ENCODE measurements at places on chromosomes 11 and 22.

- DNase-seq: no peak
Measured at GRCh38 chr11:89405629-89406028, 85.5 kb downstream of the NOX4 start.

- DNase-seq: no peak
Measured at GRCh38 chr22:30260682-30261081, 6.0 kb downstream of the OSM start.

DNA sequence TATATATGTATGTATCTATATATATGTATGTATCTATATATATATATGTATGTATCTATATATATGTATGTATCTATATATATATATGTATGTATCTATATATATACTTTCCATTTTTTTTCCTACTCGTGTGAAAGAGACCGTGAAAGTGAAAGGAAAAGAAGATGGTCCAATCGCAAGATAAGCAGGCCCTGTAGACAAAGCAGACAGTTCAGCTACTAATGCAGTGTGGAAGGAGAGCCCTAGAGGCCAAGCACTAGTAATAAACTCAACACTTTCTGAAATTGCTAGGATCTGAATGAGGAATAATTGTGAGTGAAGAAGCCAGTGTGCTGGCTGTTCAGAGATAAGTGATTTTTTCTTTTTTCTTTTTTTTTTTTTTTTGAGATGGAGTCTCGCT, 47.2 kb downstream of the MCHR1 start:
- no peak for DNase-seq

DNA sequence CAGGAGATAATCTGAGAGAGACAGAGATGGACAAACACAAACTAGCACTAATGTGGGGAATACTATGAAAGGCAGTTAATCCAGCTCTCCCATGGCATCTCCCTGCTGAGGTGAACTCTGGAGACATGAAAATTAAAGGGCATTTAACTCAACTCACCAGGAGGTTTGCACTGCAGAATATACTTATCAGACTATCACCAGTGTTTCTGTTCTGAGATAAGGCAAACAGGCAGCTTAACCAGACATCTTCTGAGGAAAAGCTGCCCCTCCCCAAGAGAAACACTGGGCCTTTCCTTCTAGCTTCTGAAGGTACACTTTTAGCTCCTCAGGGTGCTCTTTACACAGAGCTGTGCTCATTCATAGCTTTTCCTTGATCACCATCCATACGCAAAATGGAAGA, 85.5 kb downstream of the AMBRA1 start:
- no peak for DNase-seq

DNA sequence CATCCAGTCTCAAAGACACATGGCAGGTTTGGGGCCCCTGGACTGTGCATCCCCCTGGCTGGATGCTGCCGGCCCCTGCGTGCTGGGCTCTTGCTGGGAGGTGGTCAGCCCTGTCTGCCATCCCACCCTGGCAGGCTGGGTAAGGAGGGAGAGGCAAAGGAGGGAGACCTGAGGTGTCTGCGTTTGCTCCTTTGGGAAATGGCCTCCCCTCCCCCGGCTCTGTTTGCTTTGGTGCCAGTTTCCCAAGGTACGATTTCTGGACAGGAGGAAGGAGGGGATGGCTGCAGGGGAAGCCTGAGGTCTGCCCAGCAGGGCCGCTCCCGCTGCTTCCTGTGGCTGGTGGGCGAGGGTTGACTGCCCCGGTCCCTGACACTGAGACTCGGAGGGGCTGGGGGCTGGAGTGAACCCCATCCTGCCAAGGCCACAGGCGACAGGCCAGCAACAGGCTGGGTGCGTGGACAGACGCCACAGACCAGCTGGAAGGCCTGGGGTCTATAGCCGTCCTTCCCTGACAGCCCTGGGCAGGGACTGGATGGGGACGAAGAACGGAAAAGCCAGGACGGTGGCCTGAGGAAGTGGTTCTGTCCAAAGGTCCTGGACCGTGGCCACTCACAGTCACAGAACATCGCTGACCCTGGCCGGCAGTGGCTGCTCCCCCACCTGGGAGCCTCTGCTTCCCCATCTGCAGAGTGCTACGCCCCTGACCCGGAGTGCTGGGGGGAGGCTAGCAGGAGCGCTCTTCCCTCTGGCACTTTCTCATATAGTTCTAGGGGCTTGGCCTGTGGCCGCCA, 38.0 kb downstream of the OSBPL5 start:
- no peak for DNase-seq

- DNase-seq: no peak
Measured at GRCh38 chr22:39327995-39328754, 8.8 kb upstream of the RPL3 start.

GRCh38 chr22:38866399-38867123, 5.5 kb downstream of the CBX6 start:
- DNase-seq: no peak

GRCh38 chr11:26777372-26777808, 55.5 kb upstream of the SLC5A12 start:
- no peak for DNase-seq

GRCh38 chr11:77051511-77051910, 15.3 kb upstream of the CAPN5 start:
- no peak for DNase-seq

DNA sequence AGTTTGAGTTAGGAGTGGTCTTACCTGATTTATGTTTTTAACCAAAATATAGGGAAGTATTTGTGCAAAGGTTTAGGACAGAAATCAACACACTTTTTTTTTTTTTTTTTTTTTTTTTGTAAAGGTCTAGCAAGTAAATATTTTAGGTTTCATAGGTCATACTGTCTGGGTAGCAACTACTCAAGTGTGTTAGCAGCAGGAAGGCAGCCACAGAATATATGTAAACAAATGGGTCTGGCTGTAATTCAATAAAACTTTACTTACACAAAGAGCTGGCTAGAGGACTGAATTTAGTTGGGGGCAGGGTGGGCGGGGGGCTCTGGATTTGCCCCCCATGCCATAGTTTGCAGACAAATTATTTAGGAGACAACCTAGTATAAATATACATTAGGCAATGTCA, 510.4 kb downstream of the NELL1 start:
- DNase-seq: no peak

DNA sequence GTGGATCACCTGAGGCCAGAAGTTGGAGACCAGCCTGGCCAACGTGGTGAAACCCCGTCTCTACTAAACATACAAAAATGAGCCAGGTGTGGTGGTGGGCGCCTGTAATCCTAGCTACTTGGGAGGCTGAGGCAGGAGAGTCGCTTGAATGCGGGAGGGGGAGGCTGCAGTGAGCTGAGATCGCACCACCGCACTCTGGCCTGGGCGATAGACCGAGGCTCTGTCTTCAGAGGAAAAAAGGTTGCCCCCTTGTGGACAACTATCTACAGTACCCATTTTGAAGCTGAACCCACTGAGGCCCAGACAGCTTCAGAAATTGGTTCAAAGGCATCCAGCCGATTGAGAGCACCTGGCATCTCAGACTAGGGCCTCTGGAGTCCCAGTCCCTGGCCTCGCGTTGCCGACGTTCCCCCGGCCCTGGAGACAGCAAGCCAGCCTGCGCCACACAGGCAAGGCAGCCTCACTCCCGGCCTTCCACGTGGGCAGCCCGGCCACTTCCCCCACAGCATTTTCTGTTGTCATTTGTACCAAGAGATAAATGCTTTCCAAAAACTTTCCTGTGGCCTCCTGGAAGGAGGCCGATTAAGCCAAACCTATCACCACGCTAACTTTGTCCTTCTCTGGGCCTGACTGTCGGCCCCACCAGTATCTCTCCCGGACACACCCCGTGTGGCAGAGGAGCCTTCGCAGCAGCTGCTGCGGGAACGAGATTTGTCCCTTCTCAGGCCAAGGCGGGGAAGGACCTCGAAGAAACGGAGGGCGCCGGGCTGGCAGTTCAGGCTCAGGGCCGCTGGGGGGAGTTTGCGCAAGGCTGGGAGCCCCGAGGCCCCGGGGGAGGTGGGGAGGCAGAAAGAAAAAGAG, 82.8 kb downstream of the FLI1 start:
- no peak for DNase-seq

GRCh38 chr22:46583571-46583970, 36.6 kb upstream of the GRAMD4 start:
- no peak for DNase-seq

- no peak for DNase-seq
Measured at GRCh38 chr22:17192186-17192585, 27.0 kb downstream of the ADA2 start.

- no peak for DNase-seq
Measured at GRCh38 chr11:76296731-76297542, 84.0 kb downstream of the THAP12 start.

GRCh38 chr11:61297746-61298145, 2.6 kb upstream of the VWCE start:
- no peak for DNase-seq

GRCh38 chr11:35619116-35619854, 1.0 kb downstream of the FJX1 start:
- DNase-seq: no peak

- no peak for DNase-seq
Measured at GRCh38 chr22:34702279-34702678, 363.7 kb upstream of the ISX start.

DNA sequence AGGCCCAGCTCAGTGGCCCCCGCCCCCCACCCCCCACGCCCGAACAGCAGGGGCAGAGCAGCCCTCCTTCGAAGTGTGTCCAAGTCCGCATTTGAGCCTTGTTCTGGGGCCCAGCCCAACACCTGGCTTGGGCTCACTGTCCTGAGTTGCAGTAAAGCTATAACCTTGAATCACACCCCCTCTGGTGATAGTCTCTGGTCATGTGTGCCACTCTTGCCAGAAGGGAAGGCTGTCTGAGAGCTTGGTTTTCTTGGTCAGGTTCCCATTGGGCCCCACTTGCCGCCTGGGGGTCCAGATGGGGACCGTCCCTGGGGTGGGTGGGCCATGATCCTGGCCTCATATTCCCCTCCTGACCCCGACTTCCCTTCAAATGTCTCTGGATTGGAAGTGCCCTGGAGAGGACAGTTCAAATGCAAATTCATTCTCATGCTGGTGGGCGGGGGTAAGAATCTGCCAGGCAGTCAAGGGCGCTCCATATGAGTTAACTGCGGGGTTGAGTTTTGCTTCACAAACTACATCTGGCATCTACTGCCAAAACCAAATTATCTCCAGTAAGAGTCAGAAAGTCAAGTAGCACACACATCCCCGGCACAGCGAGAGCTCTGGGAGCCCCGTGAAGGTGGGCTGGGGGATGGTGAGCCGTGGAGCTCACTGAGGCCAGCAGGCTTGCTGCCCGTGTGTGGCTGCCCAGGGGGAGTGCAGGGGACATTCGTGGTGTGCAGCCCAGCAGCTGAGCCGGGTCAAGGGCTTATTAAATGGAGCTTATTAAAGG, 35.7 kb downstream of the B3GAT1 start:
- DNase-seq: no peak

GRCh38 chr11:72721689-72722049, 30.5 kb downstream of the ARAP1 start:
- no peak for DNase-seq

DNA sequence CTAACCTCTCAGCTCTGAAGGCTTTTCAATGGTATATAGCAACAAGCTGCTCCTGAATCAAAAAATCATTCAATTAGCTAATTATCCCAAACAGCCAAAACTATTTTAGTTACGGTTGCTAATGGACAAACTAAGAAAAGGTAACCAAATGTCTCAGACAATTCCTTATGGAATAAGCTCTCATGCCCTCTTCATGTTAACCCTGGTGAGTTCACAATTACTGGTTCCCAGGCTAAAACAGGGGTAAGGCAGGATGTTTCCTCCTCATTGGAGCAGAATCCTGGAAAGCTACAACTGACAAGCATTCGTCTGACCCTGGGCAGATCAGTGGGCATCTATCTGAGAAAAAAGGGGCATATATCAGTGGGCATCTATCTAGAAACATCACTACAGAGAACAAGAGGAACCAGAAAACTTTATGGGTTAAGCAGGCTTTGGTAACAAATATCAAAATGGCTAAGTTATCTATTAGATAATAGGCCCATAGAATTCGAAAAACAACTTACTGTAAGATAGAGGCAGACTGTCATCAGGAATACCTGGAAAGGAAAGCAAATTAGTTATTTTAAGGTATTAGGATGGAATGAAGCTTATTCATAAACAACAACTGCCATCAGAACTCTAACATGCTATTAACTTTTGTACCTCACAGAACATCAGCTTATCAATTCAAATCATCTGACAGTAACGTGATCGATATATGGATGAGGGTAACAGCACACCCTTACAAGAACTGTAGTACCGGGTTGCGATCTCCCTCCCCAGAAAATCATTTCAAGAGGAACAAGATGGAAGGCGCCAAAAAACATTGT, 14.8 kb upstream of the WDR74 start:
- no peak for DNase-seq

DNA sequence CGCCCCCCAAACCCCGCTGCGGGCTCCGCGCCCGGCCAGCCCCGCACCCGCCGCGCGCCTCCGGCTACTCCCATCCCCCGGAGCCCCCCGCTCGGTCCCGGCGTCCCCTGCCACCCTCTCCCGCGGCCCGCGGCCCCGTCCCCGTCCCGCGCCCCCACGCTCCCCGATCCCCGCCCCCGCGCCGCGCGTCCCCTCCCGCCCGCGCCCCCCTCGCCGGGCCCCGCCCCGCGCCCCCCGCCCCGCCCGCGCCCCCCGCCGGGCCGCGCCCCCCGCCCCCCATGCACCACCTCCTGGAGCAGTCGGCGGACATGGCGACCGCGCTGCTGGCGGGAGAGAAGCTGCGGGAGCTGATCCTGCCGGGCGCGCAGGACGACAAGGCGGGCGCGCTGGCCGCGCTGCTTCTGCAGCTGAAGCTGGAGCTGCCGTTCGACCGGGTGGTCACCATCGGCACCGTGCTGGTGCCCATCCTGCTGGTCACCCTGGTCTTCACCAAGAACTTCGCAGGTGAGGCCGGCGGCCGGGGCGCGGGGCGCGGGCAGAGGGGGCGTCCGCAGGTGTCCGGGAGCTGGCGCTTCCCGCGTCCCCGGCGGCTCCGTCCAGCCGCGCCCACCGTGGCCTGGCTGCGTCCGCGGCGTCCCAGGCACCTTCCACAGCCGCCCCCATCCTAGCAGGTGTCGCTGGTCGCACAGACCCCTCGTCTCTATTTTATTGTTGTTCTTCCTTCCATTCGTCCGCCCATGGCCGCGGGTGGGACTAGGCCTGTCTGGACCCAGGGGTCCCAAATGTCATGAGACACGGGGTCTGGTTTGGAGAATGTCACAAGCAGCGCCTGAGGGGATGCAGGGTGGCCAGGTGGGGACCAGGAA, at the start of gene PANX2:
PANX2 (plus strand) TSS at position 279 of the 866 bp plus-strand sequence; CDS start at position 279, 0 bp downstream.
- DNase-seq: no peak

DNA sequence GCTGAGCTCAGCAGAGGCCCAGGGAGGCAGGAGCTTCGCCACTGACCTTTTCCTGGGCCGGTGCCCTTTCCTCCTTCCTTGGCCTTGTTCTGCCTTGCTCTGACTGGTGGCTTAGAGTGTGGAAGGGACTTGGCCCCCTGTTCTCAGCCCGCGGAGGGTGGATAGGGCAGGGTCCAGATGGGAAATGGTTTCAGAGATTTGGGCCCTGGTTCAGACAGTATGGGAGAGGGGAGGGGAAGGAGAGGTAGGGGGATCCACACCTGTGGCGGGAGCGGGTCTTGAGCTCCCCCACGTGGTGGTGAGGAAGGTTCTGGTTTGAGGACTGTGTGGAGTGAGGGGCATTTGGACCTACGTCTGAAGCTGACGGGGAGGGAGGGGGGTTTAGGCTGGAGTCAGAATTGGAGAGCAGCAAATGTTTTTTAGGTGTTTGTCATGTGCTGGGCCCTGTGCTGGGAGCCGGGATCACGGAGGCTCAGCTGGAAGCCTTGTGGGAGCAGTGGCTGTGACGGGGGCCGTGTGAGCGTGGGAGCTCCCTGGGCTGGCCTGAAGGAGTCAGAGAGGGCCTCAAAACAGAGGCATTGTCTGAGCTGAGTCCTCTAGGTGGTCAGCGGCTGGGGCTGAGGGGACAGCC, 27.2 kb downstream of the SHANK3 start:
- DNase-seq: no peak

GRCh38 chr11:20055312-20055711, 105.0 kb downstream of the DBX1 start:
- DNase-seq: no peak

All from esophagus squamous epithelium (tissue), 5 donors.